ENCODE measurements at places on chromosomes 16 and 17.
A peak's percentile ranks its signal among the peaks of the same experiment; 100 is the strongest.

GRCh38 chr17:54967621-54968261, 713 bp downstream of the COX11 start:
- no peak for DNase-seq

DNA sequence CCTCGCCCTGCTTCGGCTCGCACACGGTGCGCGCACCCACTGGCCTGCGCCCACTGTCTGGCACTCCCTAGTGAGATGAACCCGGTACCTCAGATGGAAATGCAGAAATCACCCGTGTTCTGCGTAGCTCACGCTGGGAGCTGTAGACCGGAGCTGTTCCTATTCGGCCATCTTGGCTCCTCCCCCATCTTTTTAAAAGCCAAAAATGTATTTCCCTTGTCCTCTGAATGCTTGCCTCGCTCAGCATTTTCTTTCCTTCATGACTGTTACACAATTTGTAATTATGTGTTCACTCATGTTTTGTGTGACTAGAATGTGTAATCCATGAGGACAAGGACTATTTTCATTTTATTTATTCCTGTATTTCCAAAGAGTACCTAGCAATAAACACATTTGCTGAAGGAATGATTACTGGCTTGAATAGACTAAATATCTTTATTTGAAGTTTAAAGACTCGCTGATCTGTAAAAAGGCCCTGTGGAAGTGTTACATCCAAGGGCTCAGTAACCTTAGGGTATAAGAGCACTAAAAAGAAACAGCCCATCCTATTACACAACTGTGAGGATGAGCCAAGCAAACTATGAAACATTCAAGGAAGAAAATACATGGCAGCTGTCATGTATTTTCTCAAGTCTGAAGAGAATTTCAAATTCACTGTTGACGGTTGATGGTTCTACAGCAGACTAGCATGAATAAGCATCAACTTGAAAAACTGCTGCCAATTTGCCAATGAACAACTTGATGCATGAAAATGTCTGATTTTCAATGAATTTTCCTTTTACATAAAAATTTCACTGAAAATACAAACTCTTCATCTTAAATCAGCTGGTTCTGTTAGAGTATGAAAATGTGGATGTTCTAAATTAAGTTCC, 192.6 kb downstream of the MYO1D start:
- no peak for DNase-seq

DNA sequence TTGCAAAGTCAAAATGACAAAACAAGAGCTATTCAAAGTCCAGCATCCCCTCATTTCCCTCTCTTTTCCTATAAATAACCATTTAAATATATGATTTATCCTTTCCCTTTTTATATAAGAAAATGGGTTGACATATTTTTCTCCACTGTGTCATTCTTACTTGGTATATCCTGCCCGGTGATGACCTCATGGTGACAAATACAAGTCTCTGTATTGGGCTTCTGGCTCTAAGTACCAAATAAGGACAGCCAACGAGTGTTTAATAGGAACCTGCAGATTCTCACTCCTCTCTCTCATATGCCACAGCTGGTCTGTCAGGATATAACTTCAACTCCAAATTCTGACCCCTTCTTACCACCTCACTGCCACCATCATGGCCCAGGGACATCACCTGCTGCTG, 25.5 kb upstream of the CBLN1 start:
- no peak for DNase-seq

- DNase-seq, result no peak
These were observed 22.7 kb downstream of the CASKIN2 start for GRCh38 chr17:75492555-75493168.

GRCh38 chr17:74949455-74950115, 13.9 kb downstream of the OTOP3 start:
- DNase-seq, result no peak

GRCh38 chr17:10879190-10879836, 41.4 kb upstream of the PIRT start:
- peak; percentile 50 for DNase-seq

GRCh38 chr16:2512735-2513404, 882 bp upstream of the ATP6V0C start:
- no peak for DNase-seq

DNA sequence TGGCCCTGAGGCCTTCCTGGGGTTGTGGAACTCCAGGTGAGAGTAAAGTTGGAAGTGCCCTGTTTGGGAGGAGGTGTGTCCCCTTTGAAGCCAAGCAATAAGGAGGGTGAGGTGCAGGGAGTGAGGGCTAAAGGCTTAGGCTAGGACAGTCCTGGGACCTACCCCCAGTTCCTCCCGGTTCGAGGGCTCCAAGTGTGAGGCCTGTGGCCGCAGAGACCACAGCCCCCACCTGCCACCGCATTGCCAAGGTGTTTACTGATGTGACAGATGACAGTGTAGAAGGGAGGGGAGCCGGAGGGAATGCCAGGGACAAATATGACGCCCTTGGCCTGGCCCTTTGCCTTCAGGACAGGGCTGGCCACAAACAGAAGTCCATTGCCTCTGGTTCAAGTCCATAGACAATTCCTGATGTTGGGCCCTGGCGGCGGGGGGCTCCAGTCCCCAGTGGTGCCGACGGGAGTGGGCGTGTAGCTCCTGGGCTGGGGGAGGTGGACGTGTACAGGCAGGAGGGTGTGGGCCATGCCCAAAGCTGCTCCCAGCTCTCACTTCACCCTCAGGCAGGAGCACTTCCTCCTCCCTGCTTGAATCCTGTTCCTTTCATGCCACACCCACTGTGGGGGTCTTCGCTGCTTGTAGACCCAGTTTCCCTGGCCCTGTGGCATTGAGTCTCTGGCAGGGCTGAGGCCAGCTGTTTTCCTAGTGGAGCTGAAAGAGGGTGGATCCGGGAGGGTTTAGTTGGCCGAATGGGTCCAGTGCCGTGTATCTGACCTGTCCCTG, 3.2 kb downstream of the ADORA2B start:
- DNase-seq, result no peak

GRCh38 chr17:29045734-29046472, 3.0 kb downstream of the PIPOX start:
- DNase-seq, result no peak

Measured in testis (tissue), 5 donors.